Heart left ventricle (tissue), 16 donors: ENCODE measurements at places on chromosomes 6 and 20.

- H3K4me3 ChIP-seq, result no peak overlapping the region
- H3K27ac ChIP-seq, result no peak overlapping the region
- no peaks in the 10 kb centered on the region for H3K36me3 ChIP-seq
- DNase-seq, result no peak
Observed at GRCh38 chr6:44897316-44897715, 430.8 kb upstream of the RUNX2 start.

- H3K4me3 ChIP-seq, result no peak overlapping the region
- no peaks in the 10 kb centered on the region for H3K27me3 ChIP-seq
- H3K27ac ChIP-seq, result no peak overlapping the region
- H3K4me1 ChIP-seq, result peaks cover 57% of the 10 kb centered on the region
Observed at GRCh38 chr6:111832833-111833418, 40.3 kb downstream of the FYN start.

DNA sequence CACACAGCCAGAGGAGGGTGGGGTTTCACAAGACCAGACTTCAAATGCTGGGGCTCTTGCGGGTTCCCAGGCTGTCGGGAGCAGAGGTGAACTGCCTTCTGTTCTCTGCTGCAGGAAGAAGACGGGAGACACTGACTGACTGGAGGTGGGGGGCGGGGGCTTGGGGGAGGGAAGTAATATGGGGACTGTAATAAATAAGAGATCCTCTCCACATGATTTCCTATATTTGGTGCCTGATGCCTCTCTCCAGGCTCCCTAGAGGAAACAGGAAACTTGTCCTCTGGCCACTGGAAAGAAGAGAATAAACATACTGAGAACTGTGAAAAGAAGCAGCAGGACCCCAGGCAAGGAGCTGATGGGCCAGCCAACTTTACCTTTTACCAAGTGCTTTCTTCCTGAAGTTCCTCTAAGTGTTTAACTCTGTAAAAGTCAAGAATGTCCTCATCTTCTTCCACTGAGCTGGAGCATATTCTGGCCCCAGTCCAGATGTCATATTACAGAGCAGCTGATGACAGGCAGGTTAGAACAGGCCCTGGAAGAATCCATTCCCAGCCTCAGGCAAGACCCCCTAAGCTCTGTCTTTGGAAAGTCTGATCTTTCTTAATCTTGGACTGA lies 33.2 kb upstream of the ADGRF5 start:
- no peaks in the 10 kb centered on the region for H3K27me3 ChIP-seq
- no peaks in the 10 kb centered on the region for H3K36me3 ChIP-seq
- no peak overlapping the region for H3K4me3 ChIP-seq
- H3K4me1 ChIP-seq, result no peaks in the 10 kb centered on the region
- peak overlapping the region; percentile 50 for H3K27ac ChIP-seq

GRCh38 chr6:31899882-31900722 lies 1.8 kb downstream of the ZBTB12 start:
- no peak overlapping the region for H3K4me3 ChIP-seq
- no peaks in the 10 kb centered on the region for H3K36me3 ChIP-seq
- H3K27ac ChIP-seq, result no peak overlapping the region
- H3K4me1 ChIP-seq, result peaks cover 35% of the 10 kb centered on the region

- H3K4me3 ChIP-seq, result no peak overlapping the region
- no peaks in the 10 kb centered on the region for H3K36me3 ChIP-seq
- H3K4me1 ChIP-seq, result no peaks in the 10 kb centered on the region
- H3K27me3 ChIP-seq, result no peaks in the 10 kb centered on the region
- H3K27ac ChIP-seq, result no peak overlapping the region
Observed at GRCh38 chr6:25392372-25392771, 113.2 kb downstream of the CARMIL1 start.
